Neuronal stem cell (in vitro differentiated cells): ENCODE measurements at places on chromosomes 3 and 15.

- DNase-seq = no peak
Measured at GRCh38 chr3:46962427-46962826, 14.1 kb downstream of the CCDC12 start.

GRCh38 chr3:195699860-195700259, 20.9 kb upstream of the MUC20 start:
- no peak for DNase-seq

DNA sequence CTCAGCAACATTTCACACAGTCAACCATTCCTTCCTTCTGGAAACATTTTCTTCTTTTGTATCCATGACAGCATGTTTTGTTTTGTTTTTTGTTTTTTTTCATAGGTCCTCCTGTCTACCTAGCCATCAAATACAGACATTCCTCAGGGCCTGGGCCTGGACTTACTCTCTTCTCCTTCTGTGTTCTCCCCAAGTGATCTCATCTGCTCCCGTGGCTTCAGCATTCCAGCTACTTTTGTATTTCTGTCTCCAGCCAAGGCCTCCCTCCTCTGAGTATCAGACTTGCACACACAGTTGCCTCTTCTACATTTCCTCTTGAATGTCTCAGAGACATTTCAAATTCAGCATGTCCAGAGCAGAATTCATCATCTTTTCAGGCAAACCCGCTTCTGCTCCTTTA, 82.4 kb downstream of the HCN4 start:
- no peak for DNase-seq

GRCh38 chr3:87446849-87447387, 170.5 kb upstream of the POU1F1 start:
- no peak for DNase-seq

GRCh38 chr15:68427366-68427765, 4.6 kb downstream of the ITGA11 start:
- DNase-seq = no peak
